RWPE1 (cell line): ENCODE measurements at places on chromosomes 1 and 21.

- no peak for DNase-seq
Measured at GRCh38 chr1:25099343-25099951, 132.9 kb downstream of the SYF2 start.

GRCh38 chr1:226186124-226187018 is at the start of gene ACBD3:
ACBD3 (minus strand) TSS chr1:226186741; CDS start chr1:226186675, 66 bp downstream.
- DNase-seq: peak; percentile 88

GRCh38 chr1:171140401-171140800 is 44.7 kb upstream of the FMO2 start:
- no peak for DNase-seq

GRCh38 chr1:176837708-176838107 is 326.8 kb downstream of the ASTN1 start:
- no peak for DNase-seq

DNA sequence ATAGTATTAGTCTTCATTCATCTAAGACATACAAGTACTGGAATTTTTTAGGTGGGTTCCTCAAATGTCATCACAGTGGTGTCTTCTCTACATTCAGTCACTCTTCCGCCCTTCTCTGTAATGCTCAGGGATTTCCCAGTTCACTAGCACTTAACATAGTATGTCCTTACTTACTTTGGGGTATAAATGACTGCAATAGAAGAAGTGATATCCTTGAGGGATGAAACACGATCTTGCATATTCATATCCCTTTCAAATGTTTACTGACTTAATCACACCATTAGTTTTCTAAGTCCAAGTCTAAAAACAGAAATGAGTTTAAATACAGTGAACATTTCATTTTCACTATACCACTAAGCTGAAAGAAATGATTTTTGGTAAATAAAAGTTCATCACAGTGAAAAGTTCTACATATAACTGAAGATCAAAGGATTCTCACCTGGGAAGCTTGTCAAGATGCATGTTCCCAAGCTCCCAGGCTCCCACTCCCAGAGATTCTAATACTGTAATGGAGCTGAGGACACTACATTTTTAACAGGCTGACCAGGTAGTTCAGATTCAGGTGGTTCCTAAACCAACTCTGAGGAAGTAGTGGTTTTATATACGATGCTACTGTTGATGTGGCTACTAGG is 29.7 kb downstream of the MRPL39 start:
- no peak for DNase-seq

DNA sequence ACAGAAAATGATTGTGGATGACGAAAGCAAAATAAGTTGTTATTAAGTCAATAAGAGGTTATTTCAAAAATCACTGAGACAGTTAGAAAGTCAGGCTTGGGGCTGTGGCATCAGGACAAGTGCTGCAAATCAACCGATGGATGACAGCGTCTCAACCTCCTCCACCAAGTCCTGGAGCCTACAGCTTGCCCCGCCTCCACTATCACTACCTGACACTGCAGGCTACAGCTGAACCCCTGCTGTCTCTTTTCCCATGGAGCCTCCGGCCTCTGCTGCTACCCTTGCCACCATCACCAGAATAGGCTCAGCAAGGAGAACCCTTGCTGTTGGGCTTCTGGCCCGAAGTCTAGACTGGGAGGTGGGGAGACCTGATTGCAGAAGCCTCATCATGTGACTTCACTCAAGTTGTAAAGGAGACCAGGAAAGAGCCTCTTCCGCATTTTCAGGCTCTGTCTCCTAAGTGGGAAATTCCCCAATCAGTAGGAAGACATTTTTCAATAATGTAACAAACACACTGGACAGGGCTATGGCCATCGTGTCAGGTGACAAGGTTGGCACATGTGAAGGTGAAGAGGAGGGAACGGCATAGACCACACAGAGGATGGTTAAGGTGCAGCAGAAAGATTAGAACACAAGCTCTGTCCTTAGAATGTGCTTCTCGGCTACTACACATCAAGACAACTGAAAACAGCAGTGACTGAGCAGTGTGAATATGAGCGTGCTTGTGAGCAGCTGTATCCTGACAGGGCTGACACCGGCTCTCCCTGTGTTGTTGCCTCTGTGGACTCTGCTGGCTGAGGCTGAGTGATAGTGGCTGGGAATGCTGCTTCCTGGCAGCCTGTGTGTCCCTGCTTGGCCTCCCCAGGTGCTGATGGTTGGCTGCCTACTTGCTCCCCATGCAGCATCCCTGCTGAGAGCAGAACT is 660.7 kb downstream of the PTPRU start:
- DNase-seq: no peak

GRCh38 chr1:40664791-40665190 is 691 bp downstream of the RIMS3 start:
- DNase-seq: no peak

- no peak for DNase-seq
Measured at GRCh38 chr1:230610589-230610988, 31.7 kb upstream of the COG2 start.

GRCh38 chr1:54256522-54257345 is 56.8 kb downstream of the MRPL37 start:
- no peak for DNase-seq

DNA sequence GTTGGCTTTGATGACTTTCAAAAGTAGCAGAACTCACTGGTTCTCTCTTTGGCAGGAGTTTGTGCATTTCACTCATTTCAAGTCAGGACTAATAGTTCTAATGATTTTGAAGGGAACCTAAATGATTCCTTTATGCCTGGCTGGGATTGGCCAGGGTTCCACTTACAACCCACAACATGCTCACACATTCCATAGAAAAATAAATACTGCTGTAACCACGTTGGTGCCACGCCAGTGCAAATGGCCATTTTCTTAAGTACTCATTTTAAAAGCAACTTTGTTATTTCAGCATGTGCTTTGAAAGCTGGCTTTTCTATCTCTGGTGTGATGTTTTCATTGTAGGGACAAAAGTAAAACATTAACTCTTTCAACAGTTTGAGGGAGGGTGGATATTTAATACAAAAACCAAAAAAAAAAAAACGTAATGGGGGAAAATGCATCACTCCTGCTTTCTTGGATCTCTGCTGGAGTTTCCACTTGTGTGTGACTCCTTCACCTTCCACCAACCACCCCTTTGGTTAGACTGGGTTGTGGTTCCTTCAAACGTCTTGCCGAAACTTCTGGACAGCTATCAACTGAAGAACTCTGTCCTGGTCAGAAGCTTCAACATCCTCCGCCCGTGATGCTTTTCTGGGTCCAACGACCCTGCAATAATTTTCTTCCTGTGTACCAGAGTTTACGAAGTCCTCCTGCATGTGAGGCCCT is 300.4 kb upstream of the RUNX1 start:
- no peak for DNase-seq

GRCh38 chr21:19368944-19369343 is 965.4 kb upstream of the TMPRSS15 start:
- no peak for DNase-seq

GRCh38 chr1:161727256-161727924 is 6.0 kb downstream of the FCRLB start:
- no peak for DNase-seq

DNA sequence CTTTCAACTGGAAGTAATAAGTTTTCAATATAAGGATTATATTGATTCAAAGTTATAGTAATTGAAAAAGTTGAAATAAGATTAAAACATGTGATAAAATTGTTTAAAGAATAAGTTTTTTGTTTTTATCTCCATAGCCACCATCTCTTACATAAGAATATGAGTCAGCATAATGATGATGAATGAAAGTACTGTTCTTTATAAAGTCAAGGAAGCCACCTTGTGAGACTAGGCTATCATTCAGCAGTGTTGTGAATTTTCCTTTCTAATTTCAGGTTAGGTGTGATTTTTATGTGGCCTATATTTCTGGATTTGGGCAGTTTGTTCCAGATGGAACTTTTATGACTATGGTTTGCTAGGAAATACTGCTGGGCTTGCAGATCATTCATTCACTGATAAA is 22.4 kb upstream of the ASB17 start:
- DNase-seq: peak; percentile 20

DNA sequence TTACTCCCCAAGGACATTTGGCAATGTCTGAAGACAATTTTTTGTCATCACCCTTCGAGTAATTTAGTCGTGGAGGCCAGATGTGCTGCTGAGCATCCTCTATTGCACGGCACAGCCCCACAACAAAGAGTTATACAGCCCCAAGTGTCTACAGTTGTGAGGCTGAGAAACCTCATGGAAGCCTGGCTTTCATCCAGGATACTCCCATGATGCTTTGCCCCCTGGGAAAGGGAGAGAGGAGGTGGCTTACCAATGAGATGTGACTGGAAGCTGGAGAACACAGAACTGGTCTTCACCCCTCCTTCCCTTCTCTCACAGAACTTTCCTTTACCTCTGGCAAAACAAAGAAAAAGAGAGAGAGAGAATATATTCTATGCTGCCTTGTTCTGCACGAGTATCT is 150.9 kb upstream of the VAMP3 start:
- DNase-seq: no peak

GRCh38 chr1:55547405-55547804 is 332.2 kb upstream of the USP24 start:
- DNase-seq: no peak

DNA sequence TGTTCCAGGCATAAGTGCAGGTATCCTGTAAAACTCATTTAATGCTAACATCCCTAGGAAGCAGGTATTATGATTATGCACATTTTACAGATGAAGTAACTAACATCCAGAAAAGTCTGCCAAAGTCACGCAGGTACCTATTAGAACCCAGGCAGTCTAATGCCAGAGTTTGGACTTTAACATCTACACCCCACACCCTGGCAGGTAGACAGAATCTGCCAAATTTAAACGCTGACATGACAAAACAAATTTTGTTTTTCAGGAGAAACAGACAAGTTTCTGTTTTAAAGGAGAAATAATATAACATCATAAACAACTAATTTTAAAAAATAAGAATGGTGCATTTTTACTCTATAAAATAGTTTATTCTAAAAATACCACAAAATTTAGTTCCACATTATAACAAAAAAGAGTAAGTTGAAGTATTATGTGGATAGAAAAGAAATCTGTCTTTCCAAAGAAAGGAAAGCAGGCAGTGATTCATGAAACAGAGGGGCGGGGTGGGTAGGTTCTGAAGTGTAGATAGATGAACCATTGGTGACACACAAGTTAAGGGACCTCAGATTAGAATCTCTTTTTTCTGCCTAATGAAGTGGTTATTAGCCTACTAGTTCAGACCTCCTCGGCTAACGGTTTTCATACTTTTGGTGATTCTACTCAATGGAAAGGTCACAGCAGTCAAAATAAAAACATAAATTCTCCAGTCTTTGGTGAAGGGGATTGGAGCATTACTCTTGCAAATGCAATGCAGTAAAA is 1.7 kb downstream of the ASPM start:
- peak; percentile 52 for DNase-seq

DNA sequence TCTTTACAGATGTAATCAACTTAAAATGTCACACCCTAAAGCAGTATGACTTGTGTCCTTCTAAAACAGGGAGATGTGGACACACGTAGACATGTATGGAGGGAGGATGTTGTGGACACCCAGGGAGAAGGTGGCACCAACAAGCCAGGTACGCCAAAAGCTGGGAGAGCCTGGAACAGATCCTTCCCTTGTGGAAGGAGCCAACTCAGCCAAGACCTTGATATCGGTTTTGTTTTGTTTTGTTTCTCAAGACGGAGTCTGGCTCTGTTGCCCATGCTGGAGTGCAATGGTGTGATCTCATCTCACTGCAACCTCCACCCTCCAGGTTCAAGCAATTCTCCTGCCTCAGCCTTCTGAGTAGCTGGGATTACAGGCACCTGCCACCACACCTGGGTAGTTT is 45.6 kb downstream of the CHAF1B start:
- DNase-seq: no peak

DNA sequence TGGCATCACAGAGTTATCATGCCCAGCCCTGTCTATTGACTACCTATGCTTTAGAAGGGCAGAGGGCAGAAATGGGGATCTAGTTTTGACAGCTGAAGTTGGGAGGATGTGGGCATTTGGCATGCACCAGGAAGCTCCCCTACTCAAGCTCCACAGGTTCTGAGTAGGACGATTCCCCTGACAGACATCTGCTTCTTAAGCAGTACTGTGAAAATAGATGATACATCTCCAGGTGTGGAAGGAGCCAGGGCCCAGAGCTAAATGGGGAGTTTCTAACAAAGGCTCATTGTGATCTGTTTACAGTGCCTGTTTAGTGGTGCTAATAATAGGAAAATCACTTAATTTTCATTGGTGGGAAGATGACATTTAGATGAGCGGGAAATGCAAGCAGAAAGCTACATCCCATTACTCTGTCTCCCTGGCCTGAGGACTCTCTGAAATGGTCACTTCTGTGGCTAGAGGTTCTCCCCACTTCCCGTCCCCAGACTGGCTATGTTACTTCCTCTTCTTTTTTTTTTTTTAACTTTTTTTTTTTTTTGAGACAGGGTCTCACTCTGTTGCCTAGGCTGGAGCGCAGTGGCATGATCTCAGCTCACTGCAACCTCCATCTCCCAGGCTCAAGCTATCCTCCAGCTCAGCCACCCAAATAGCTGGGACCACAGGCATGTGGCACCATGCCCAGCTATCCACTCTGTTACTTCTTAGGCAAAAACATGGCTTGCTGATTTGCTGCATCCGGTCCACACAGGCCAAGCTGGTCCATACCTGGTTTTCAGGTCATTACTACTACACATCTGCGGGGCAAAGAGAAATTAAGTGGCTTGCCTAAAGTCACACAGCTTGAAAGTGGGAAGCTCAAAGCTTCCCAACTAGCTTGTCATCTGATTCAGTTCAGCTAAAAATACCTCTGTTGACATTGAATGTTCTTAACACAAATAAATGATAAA is 23.2 kb upstream of the CNIH3 start:
- DNase-seq: peak; percentile 22

- DNase-seq: no peak
Measured at GRCh38 chr1:39473324-39473723, 18.1 kb upstream of the BMP8A start.

DNA sequence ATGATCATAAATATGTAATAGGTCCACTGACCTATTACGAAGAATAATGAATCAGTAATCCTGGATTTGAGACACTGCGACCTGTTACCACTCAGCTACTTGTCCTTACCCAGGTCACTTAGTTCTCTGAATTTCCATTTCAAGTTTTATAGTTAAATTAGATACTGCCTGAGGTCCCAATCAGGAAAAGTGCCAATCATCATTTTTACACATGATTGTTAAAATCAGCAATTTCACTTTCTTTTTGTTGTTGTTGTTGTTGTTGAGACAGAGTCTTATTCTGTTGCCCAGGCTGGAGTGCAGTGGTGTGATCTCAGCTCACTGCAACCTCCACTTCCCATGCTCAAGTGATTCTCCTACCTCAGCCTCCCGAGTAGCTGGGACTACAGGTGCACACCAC is 22.8 kb upstream of the LYPLAL1 start:
- no peak for DNase-seq

- DNase-seq: no peak
Measured at GRCh38 chr1:231695439-231696255, 69.1 kb downstream of the DISC1 start.

GRCh38 chr21:40143822-40144525 is 276.7 kb downstream of the PCP4 start:
- DNase-seq: peak; percentile 15

DNA sequence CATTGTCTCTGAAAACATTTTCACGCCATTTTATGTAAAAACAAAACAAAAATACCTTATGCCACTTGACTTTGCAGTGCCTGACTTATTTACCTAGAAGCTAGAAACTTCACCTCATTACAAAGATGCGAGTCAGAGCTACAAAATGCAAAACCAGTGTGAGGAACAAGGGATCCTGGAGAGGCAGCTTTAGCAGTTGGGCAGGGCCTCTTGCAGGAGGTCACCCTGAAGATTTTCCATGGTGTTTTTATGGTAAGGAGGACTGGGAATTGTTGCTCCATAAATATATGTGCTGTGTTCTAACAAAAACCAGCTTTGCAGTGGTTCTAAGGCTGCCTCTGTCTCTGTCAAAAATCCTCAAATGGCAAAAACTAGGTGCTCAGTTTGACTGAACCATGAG is 36.4 kb upstream of the TARBP1 start:
- no peak for DNase-seq

- DNase-seq: no peak
Measured at GRCh38 chr21:30719401-30719800, 824 bp upstream of the KRTAP21-3 start.
